Substantia nigra (tissue), 51 donors: ENCODE measurements at places on chromosomes 5 and 9.

DNA sequence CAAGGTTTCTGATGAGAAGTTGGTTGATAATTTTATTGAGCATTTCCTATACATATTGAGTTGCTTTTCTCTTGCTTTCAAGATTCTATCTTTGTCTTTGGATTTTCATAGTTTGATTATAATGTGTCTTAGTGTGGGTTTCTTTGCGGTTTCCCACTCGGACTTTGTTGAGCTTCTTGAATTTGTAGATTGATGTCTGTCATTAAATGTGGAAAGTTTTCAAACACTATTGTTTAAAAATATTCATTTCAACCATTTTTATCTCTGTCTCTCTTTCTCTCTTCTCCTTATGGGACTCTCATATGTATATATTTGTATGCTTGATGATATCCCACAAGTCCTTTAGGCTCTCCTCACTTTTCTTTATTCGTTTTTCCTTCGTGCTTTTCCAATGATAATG lies 18.5 kb upstream of the PCDHA1 start:
- no peak for DNase-seq

GRCh38 chr9:2043243-2043642 lies 28.1 kb downstream of the SMARCA2 start:
- no peak for DNase-seq

- DNase-seq: no peak
These were observed 111.3 kb downstream of the FER start for GRCh38 chr5:108858959-108859358.

DNA sequence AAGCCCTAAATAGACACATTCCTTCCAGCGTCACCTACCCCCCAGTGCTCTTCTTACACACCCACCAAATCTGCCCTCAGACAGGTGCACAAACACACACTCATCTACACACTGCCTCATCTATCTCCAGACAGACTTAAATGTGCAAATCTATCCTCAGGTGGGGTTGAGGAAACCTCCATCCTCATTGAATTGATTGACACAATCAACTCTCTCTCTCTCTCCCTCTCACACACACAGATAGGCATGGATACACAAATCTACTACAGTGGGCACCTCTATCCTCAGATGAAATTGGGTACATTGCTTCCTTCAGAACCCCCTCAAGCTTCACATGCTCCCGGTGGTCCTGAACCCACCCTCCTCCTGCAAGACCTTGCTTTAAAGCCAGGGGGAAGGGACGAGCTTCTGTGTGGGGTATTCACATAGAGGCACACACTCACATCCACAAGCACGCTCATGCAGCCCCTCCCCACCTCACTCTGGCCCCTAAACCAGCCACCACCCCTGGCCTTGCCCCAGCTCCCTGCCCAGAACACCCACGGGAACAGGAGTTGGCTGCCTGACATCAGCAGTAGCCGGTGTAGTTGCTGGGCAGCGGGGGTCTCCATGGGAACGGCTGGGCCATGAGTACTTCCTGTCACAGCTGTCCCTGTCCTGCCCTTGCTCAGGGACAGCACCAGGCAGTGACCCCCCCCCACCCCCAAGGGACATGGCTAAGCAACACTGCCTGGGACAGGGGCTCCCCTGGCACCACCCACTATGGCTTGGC lies 22.8 kb downstream of the PCDH1 start:
- DNase-seq: peak; percentile 58

GRCh38 chr9:97384406-97385262 lies 27.3 kb upstream of the TDRD7 start:
- DNase-seq: no peak

DNA sequence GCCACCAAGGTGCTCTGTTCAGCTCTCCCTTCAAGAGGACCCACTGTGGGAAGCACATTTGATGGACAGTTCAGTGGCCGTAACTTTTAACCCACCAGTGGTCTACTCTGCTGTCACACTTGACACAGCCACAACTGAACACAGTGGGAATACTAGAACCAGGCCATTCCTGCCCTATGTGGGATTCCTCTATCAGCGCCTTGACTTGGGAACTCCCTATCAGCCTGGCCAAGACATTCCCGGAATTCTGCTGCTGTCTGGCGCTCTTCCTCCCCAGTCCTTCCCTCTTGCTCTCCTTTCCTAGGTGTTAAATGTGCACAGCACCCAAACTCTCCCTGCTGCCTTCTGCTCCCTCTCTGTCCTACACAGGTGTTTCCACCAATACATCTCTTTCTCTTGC lies 23.1 kb upstream of the SH3PXD2B start:
- DNase-seq: no peak

- no peak for DNase-seq
These were observed 23.0 kb upstream of the SLC6A3 start for GRCh38 chr5:1468247-1468612.

DNA sequence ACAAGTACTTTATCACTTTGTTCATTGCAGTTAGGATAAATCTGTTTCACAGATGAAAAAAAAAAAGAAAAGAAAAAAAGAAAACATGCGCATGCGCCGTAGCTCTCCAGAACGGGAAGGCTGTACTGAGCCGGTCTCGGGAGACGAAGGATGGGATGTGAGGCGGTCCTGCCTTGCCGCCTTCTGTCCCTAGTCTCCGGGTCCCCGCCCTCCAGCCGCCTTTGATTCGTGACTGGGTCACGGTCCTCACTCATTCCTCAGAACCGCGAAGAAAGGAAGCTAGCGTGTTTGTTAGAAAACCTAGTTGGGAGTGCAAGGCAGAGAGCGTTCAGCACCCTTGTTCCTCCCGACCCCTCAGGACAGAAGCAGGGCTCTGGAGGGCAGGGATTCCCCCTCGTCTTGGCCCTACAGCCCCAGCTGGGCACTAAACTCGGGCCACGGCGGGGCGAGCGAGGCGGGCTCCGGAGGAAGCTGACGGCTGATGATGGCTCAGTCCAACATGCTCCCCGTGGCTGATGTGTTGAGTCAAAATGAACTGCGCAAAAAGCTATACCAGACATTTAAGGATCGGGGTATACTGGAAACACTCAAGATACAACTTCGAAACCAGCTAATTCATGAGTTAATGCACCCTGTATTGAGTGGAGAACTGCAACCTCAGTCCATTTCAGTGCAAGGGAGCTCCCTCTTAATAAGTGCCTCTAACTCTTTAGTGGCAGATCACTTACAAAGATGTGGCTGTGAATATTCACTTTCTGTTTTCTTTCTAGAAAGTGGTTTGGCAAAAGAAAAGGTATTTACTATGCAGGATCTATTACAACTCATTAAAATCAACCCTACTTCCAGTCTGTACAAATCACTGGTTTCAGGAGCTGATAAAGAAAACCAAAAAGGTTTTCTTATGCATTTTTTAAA lies 40.0 kb downstream of the CPLANE1 start:
- no peak for DNase-seq

GRCh38 chr5:10632110-10632761 lies 68.4 kb downstream of the ANKRD33B start:
- no peak for DNase-seq
